Brain pericyte (primary cell): ENCODE measurements at places on chromosomes 3 and 15.

DNA sequence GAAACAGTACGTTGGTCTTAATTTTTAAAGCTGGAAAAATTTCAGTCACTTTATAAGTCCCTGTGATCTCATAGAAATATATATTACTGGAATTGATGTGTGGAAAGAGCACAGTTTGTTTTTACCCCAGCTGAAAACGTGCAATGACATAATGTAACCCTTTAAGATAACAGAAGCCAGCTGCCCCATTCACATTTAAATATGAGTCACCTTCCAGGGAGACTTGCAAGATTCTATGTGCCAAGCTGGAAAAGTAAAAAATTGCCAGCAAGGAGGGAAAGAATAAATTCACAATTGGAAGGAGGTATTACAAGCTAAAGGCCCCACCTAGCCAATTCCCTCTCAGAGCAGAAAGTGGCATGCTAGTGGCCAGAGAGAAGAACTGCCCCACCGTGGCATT lies 50.2 kb downstream of the SAMMSON start:
- no peak for DNase-seq

DNA sequence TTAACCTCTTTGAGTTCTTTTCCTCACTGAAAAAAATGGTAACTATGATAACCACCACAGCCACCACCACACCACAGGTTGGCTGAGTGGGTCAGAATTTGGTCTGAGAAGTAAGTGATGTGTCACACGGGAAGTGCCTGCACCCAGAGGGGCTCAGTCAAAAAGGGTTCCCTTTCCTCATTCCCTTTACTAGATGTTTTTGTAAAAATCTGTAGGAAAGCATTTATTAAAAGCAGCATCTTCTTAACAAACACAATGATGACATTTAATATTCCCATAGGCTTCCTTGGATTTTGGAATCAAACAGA lies 23.2 kb downstream of the CFAP92 start:
- DNase-seq: no peak

- no peak for DNase-seq
These were observed 95.6 kb upstream of the LIPC start for GRCh38 chr15:58336161-58336560.

DNA sequence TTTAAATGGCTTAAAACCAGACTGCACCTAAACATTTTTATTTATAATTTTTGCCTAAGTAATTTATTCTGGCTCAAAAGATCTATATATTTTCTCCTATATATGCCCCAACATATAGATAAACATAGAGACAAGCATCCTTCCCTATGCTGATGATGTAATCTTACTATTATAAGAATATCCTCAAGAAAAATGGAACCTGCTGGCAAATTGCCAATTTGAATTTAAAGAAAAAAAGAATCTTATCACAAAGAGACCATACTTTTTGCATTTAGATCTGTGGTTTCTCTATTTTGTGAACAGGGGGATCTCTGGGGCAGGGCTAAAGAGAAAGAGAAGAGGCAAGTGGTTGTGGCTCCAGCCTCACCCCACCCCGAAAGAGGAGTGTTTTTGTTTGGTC lies 107.2 kb upstream of the CMC1 start:
- no peak for DNase-seq

GRCh38 chr15:101439920-101440319 lies 49.6 kb downstream of the PCSK6 start:
- no peak for DNase-seq

DNA sequence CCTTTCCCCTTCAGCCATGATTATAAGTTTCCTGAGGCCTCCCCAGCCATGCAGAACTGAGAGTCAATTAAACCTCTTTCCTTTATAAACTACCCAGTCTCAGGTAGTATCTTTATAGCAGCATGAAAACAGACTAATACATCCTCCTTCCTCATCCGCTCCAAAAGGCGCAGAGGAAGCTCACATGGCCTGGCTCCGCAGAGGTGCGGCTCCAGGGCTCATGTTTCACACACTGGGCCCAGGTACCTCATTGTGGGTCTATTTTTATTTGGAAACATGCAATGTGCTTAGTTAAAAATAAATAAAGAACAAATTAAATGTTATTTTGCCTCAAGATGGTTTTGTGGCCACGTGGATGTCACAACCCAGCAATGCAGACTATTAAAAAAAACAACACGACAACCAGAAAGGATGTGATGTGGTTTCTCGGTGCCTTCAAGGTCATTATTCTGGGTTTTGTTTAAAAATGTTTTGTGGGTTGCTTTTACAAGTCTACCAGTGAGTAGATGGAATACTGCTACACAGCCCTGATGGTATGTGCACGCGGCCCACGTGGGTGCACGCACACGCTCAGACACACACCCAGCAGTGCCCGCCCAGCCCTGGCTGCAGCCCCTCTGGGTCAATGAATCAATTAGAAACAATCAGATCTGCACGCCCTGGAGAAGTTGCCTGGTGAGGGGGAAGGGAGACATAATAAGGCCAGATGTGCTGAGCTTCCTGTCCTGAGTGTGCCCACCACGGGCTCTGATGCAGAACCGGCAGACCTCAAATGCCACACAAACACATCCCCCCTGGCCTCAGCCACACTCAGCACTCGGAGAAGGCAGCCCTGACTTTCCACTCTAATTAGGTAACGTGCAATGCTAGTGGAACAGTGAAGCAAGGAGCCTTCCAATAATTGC lies 140.1 kb downstream of the ADAMTS17 start:
- DNase-seq: no peak
